Activated T-cell treated with anti-CD3 and anti-CD28 coated beads, Interleukin-2, amount 50 U/mL, for 48 hours (primary cell): ENCODE measurements at places on chromosomes 5 and 9.
A peak's percentile ranks its signal among the peaks of the same experiment; 100 is the strongest.

GRCh38 chr5:136038635-136039034 lies 9.8 kb downstream of the TGFBI start:
- no peak for DNase-seq

GRCh38 chr5:61588216-61588615 lies 256.2 kb downstream of the ZSWIM6 start:
- DNase-seq = no peak

GRCh38 chr5:65355301-65355700 lies 126.4 kb downstream of the ADAMTS6 start:
- DNase-seq = no peak

GRCh38 chr9:83936523-83936922 lies 15.3 kb upstream of the KIF27 start:
- no peak for DNase-seq

DNA sequence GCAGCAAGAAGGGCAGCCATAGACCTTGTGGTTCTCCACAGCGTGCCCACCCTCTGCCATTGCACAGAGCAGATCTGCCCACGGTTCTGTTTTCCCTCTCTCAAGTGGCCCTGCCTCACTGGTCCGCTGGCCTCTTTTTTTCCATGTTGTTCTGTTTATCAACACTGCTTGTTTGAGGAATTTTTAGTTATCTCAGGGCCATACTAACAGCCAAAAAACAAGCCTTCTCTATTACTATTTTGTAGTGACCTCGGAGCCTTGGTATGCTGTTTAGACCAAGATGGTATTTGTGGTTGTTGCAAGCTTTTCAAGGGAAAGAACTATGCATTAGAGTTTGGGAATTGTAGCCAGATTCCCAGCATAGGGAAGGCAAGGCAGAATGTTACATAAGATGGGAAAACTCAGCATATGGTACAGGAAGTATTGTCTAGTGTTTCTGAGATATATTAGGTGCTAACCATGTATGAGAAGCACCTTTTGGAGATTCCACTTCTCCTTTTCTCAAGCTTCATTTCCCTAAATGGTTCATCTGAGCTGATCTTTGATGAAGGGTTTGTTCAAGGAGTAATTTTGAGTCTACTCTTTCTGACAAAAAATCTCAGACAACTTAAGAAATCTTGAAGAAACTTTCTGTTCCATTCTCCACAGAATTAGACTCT lies 54.3 kb downstream of the NUP214 start:
- DNase-seq = no peak

DNA sequence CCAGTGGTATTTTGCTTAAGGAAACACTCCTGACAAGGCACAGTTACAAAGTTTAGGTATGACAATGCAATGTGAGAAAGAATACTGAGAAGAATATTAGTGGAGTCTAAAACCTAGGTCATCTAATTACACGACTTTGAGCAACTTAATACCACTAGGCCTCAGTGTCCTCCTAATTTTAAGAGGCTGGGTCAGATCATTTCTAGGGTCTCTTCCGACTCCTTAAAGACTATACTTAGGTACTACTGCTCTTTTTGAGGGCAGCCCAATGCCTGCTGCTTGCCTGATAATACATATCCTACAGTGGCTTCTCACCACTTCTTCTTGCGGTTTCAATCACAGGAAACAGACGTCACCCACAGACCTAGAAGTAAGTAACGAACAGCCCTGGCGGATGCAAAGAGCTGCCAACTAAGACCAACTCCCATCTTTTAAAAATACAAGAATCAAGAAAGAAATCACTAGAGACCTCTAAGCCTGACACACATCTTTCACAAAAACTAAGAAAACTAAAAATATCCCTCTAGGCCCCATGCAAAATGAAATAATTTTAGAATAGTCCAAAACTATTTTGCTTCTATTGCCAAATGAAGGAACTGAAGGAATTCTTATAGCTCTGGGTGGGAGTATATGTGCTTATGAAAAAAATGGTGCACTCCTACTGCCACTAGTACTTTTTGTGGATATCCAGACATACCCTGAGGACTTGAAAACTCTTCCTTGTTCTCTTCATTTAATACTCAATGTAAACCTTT lies 13.1 kb downstream of the DIAPH1 start:
- peak; percentile 68 for DNase-seq

- no peak for DNase-seq
Observed at GRCh38 chr5:135481387-135481786, 29.2 kb upstream of the TIFAB start.

DNA sequence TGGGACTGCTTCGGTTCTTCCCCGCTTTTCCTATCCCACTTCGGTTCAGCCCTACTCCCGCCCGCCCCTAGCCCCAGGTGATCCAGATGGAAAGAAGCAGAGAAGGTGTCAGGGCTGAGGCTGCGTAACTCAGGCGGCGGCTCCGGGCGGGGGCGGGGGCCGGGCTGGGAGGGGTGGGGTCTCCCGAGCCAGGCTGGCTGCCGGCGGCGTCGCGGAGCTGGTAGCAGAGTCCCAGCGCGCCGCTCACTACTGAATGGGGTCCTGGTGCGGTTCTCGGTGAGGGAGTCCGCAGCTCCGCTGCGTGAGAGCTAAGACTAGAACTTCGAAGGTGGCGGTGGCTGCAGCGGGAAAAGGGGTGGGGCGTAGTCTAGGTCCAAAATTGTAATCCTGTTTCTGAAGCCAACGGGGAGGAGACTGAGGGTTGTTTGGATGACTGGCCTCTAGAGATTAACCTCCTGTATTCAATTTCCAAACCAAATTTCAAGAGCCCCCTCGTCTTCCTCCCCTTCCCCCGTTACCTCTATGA lies 1.4 kb downstream of the PRR16 start:
- DNase-seq = peak; percentile 13

DNA sequence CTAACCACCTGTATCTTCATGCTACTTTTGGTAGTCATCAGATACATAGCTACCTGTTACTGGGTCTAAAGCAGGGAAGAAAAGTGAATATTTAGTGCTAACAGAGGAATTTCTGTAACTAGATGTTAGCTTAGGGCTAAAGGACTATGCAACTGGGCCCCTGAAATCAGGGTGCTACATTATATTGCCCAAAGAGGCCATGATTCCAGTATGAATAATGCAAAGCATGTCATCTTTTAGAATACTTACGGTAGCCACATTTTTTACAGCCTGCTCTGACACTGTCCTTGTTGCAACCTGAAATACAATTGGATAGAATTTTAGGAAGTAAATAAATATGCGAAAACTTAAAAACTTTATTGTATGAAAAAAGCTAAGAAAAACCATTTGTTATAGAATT lies 14.4 kb downstream of the SREK1IP1 start:
- DNase-seq = no peak

- no peak for DNase-seq
Observed at GRCh38 chr5:74017786-74018211, 391.8 kb downstream of the ARHGEF28 start.

- DNase-seq = no peak
Observed at GRCh38 chr5:14724633-14725032, 60.1 kb downstream of the OTULIN start.
